ENCODE measurements at places on chromosomes 2 and 18.
A peak's percentile ranks its signal among the peaks of the same experiment; 100 is the strongest.

- no peak for DNase-seq
Measured at GRCh38 chr2:24883946-24884345, 36.1 kb downstream of the ADCY3 start.

- DNase-seq: no peak
Measured at GRCh38 chr2:241314226-241315092, 1.0 kb downstream of the HDLBP start.

DNA sequence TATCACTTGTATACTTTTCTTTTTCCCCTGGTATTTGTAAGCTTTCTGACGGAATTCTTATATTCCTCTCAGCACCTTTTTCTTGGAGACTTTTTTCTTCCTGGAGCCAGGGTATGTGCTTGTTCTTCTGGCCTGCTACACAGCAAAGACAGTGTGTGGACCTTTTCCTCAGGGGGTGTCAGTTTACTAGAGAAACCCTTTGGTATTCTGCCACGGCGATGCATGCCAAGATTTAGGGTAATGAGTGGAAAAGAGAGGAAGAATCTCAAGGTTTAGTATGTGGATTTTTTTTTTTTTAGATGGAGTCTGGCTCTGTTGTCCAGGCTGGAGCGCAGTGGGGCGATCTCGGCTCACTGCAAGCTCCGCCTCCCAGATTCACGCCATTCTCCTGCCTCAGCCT is 152.2 kb downstream of the PHLPP1 start:
- no peak for DNase-seq

GRCh38 chr2:54384301-54385203 is 71.6 kb upstream of the SPTBN1 start:
- DNase-seq: no peak

GRCh38 chr18:36379435-36379984 is 82.0 kb downstream of the FHOD3 start:
- DNase-seq: no peak

- no peak for DNase-seq
Measured at GRCh38 chr2:219126555-219126954, 34.1 kb downstream of the NHEJ1 start.

GRCh38 chr2:121690095-121690494 is 40.8 kb upstream of the CLASP1 start:
- DNase-seq: no peak

- DNase-seq: no peak
Measured at GRCh38 chr2:195428673-195429072, 228.4 kb upstream of the SLC39A10 start.

DNA sequence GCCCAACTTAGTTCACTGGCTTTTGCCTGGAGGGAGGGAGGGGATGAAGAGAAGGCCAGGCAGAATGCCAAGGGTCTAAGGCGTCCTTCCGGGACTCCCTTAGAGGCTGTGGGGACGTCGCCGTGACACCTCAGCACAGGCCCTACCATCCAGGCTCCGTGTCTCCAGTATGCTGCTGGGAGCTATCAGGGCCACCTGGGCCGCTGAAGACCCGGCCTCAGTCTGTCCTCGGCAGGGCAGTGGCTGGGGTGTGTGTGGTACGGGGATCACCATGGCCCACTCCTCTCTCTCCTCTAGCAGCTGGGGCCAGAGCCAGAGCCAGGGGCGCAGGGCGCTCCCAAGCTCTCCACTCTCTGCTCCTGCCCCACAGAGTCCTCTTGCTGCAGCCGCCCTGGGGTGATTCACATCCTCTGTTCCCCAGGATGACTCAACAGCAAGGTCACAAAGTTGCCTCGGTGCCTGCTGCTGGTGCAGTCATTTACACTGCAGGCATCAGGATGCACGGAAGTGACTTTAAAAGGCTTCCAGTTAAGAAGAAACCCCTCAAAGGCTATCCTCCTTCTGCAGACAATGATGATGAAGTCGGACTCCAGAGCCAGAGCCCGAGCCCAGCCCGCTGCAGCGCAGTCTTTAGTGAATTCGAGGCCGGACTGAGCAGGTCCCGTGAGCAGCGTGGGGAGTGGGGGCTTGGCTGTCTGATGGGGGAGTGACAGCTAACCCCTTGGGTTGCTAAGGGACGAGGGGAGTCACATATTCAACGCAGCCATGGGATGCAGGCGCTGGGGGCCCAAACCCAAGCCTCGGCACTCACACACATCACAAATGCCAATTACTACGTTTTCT is 31.9 kb downstream of the SNORC start:
- DNase-seq: no peak

DNA sequence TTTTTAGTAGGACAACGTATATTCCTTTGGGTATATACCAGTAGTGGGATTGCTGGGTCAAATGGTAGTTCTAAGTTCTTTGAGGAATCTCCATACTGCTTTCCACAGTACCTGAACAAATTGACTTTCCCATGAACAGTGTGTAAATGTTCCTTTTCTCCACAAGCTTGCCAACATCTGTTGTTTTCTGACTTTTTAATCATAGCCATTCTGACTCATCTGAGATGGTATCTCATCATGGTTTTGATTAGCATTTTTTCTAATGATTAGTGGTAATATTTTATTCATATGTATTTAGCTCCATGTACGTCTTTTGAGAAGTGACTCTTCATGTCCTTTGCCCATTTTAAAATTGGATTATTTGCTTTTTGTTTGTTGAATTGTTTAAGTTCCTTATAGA is 58.4 kb upstream of the CERS6 start:
- DNase-seq: no peak

- DNase-seq: no peak
Measured at GRCh38 chr2:214782671-214783070, 26.8 kb downstream of the BARD1 start.

DNA sequence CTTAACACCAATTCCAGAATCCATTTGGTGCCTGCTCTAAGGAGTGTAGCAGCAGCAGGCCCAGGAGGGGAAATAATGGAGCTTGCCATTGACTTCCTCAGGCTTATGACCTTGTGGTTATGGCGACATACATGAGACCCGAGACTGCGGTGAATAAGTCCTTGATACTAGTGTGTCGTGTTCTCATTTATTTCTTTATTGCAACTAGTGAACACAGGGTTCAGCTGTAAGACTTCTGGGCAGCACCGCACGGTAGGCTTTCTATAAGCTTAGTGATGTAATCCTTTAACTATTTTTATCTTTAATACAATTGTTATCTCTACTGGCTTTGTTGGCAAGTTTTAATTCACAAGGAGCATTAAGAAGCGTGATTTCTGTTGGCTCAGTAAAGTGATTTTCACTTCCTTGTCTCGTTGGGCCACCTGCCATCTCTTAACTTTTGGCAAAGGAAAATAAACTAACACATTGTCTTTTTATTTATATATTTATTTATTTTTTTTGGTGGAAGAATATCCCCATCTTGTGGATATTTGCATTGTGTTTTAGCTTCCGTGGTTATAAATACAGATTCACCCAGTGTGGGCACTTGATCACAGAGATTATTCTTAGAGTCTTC is 139.8 kb downstream of the LTBP1 start:
- no peak for DNase-seq

- no peak for DNase-seq
Measured at GRCh38 chr2:104280216-104280615, 573.7 kb upstream of the POU3F3 start.

DNA sequence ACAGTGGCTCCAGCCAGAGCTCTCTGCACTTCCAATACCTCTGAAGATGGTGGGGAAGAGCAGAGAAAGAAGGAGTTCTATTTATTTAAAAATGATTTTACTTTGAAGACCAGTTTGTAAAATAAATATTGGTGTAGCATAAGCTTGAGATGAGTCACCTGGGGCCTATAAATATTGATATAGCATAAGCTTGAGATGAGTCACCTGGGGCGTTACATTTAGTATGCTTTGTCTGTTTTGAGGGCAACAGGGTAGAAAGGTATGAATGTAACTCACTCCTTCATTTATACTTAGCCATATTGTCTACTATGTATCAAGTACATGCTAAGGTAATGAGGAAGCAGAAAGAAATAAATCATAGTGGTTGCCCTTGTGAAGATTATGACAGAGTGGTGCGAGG is 7.7 kb upstream of the SULT1C4 start:
- DNase-seq: no peak

- DNase-seq: no peak
Measured at GRCh38 chr18:28804512-28805202, 627.7 kb upstream of the CDH2 start.

- no peak for DNase-seq
Measured at GRCh38 chr18:52750995-52751394, 411.0 kb downstream of the DCC start.

DNA sequence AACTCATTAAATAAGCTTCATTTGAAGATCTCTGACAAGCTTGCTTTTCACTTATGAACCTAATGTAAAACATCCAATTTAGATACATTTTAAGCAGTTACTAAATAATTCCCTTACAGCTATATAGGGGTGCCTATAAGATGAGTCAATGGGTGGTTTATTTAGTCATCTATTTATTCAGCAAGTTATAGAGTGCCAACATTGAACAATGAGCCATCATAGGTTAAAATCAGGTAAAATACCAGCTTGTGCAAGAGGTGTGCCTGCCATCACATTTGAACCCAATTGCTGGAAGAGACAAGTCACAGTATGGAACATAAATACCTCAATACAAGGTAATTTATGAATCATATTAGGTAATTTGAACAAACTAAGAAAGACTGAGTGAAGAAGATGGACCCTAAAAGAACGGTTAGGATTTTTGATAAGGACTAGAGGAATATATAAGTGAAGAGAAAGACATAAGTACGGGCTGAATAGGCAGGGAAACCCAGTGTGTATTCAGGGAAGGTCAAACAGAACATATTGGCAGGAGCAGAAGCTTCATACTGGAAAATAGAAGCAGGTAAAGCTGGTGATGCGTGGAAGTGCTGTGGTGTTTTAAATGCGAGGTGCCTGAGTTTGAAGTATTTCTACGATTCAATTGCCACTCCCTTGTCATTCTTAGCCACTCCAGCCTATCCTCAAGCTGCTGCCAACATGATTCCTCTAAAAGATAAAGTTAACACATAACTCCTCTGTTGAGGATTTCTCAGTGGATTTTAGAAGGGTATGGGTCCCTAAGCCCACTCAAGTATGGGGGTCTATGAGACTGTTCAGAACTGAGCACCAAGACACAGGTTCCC is 18.9 kb upstream of the STAT4 start:
- DNase-seq: no peak

- DNase-seq: no peak
Measured at GRCh38 chr18:11989966-11990380, 8.7 kb downstream of the IMPA2 start.

DNA sequence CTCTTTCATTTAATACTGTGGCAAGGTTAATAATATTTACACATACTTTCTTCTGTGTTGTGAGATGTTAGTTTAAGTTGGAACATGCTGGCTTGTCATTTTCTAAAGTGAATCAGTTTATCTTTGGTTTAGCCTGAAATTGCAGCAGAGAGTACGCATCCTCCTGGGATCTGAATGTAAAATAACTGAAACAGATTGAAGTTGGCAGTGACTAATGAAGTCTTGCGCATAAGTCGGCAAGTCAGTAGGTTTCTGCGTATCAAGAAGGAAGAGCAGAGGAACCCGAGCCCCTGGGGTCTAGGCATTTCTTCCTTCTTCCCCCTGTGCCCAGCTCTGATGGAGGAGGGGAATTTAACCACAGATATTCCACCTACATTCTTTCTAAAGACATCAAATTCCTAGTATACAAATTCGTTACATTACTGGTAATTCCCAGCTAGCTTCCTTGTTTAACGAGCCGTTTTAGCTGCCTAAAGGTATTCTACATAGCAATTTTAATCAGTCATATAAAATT is 392.1 kb upstream of the RAB12 start:
- DNase-seq: no peak

DNA sequence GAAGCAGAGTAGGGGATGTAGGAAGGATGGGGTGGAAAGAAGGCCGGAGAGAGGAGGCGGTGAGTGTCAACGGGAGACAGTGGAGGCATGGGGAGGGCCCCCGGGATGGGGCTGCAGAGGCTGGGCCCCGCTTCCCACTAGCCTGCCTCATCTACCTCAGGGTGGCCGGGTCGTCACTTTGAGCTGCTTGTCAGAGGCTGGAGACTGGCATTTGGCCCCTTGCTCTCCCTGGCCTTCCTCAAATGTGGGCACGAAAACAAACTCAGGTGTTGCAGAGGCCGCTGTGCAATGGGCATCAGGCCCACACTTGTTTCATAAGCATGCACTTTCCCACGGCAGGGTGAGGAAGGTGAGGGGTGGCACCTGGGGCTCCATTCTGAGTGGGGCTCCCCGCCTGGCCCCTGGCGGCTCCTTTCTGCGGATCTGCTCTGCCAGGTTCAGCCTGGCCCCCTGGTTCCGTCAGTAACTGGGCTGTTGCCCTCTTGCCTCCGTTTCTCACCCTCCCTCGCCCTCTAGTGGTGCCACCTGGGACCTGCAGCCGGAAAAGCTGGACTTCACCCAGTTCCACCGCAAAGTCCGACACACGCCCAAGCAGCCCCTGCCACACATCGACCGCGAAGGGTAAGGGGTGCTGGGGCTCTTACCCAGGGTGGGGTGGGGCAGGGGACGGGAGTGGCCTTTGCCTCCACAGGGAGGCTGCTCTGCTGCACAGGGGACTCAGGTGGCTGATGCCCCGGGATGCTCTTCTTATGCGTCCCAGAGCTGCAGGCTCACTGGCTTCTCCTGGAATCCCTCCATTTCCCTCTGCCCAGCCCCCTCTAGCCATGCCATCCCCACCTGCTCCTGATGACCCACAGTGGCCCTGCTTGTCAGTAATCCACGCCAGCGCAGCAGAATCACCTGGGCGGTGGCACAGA is 125.4 kb downstream of the CTIF start:
- peak; percentile 68 for DNase-seq
